NCI-H1930 (cell line): ENCODE measurements at places on chromosomes 13 and 19.

- DNase-seq, result no peak
Observed at GRCh38 chr19:5143471-5144411, 174.8 kb downstream of the KDM4B start.

- no peak for DNase-seq
Observed at GRCh38 chr13:67854990-67855389, 624.9 kb upstream of the PCDH9 start.

GRCh38 chr13:30762643-30763042 lies 27.3 kb downstream of the ALOX5AP start:
- no peak for DNase-seq

GRCh38 chr13:21069561-21070004 lies 8.2 kb upstream of the LATS2 start:
- no peak for DNase-seq

DNA sequence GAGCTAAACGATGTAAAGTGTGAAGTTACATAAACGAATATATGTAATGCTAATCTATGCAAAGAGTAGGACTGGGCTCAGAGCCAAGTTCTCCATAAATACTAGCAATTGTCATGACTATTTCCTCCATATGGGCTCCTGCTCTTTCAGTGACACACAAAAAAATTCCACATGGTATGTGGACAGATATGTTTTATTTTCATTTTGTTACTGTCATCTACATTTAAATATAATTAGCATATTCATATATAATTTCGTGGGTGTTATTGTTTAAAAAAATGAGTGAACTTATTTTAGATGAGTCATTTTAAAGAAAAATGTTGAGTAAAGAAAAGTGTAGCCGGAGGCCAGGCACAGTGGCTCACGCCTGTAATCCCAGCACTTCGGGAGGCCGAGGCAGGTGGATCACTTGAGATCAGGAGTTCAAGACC lies 5.0 kb upstream of the IGSF23 start:
- DNase-seq, result no peak

- no peak for DNase-seq
Observed at GRCh38 chr19:46289724-46290619, 6.9 kb upstream of the HIF3A start.

GRCh38 chr13:111577956-111578605 lies 257.6 kb downstream of the TEX29 start:
- DNase-seq, result no peak
